Hypothalamus (tissue), 51 donors: ENCODE measurements at places on chromosomes 4 and X.

GRCh38 chr4:8665406-8666360 is 73.1 kb downstream of the CPZ start:
- DNase-seq = no peak

GRCh38 chrX:140440876-140441275 is 64.0 kb downstream of the SOX3 start:
- DNase-seq = no peak

GRCh38 chr4:125155251-125155650 is 159.5 kb upstream of the FAT4 start:
- no peak for DNase-seq

DNA sequence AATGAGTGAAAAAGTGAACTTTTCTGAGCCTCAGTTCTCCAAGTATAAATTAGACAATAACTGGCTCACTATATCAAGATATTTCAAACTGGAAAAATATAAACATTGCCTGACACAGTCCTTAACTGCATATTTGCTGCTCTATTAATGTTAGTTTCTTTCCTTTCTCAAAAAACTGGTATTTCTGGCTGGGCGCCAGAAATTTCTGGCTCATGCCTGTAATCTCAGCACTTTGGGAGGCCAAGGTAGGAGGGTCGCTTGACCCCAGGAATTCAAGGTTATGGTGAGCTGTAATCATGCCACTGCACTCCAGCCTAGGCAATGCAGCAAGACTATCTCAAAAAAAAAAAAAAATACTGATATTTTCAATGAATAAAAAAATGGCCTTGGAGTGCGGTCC is 227.0 kb downstream of the MAGEB17 start:
- no peak for DNase-seq

DNA sequence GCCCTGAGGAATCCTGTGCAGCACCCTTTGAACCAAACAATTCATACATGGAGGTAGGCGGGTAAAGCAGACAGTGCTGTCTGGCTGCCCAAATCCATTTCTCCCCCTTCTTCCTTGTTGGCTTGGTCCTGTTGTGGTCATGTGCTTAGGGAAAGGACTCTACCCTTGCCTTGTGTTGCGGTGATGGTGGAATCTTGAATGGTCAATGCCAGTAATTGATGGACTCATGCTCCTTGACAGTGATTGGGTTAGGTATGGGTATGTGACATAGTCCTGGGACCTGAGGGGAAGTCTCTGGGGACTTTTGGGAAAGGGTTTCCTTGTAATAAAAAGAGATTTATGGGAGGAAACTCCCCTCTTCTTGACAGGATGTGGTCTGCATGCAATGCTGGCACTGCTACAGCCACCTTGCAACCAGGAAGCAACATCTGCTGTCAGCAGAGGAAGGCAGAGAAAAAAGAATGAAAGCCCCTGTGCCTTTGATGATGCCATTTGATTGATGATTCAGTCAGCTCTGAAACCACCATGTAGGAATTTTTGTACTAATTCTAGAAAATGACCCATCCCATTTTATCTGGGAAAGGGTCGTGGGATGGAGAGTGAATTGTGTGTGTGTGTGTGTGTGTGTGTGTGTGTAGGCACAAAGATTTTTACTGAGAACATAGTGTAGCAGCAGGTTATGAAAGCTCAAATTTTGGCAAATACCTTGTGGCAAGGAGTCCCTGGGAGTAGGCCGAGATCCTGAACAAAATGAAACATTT is 30.0 kb upstream of the HUWE1 start:
- DNase-seq = no peak

DNA sequence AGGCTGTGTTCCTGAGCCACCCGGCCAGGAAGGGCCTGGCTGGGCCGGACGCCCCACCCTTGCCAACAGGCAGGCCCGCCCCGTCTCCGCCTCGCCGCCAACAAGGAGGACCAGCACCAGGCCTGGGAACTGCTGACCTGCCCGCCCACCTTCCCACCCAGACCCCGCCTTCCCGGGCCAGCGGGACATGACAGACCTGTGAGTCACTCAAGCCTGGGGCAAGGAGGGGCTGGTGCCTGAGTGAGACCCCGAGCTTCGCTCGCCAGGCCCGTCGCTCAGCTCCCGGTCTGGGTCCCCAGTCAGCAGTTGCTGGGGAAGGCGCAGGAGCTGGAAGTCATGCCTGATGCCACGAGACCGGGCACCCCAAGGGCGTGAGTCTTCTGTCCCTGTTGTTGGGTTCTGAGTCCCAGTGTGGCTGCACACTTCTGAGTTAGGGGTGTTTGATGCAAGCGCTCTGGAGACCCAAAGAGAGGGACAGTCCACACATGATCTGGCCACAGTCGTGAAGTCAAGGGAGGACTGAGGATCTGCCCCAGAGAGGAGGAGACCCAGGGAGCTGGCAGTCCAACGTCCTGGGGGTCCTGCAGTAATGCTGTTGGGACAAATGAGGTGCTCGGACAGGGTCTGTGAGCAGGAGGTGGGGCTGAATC is at the start of gene DNASE1L1:
Gene DNASE1L1 (minus strand): TSS at position 33 of the 650 bp plus-strand sequence. CDS start 3,686 bp downstream, outside the sequence.
- no peak for DNase-seq

DNA sequence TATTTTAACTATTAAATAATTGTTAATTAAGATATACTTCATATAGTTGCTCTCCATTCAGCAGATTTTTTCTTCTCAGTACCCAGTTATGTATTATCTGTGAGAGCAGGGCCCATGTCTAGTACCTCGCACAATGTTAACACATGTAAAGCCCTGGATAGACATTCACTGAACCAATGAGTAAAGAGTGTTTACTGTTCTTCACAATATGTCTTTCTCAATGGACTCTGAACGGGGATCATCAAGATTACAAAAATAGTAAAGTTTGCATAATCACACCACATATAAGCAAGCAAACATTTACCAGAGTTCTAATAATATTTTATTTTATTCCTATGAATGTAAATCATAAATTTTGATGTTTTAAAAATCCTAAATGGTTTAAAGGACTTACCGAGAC is 47.1 kb downstream of the FBXO8 start:
- no peak for DNase-seq

GRCh38 chr4:152087335-152087734 is 326.5 kb upstream of the GATB start:
- DNase-seq = no peak

- no peak for DNase-seq
These were observed 79.9 kb upstream of the ATOH1 start for GRCh38 chr4:93748373-93749291.

DNA sequence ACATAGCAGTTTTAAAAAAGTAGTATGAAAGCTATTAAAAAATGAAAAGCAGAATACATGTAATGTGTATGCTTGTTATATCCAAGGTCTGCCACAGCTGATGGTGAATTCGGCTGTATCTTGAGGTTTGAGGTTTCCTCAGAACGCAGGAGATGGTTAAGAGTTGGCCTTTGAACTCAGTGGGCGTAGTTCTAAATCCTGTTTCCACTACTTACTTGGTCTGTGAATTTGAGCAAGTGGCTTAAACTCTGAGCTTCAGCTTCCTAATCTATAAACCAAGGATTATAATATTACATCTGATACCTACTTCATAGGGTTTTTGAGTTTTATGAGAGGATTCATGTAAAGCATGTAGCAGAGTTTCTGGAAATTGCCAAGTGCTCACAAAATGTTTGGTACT is 125.2 kb downstream of the STIM2 start:
- DNase-seq = no peak

DNA sequence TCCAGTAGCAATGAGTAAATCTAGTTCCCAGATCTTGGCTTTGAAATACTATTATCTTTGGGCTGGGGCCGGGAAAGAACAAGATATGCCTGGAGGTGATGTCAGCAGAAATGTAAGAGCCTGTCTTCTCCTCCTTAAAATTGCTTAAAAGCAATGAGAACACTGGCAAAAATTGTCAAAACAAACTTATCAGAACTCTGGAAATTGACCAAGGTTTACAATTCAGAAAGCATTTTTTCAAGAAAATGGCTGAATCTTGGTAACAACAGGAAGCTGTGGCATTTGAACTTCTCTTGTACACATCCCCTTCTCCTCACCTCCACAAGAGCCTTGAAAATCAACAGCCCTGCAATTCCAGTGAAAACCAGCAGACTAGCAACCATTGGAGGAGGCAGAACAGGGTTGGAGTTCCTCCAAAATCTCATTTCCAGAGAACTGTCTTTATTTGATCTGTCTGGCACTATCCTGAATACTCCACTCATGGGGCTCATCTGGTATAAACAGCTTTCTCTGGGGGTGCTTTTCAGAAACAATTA is 13.5 kb downstream of the TIMP1 start:
- DNase-seq = no peak

GRCh38 chrX:20265726-20266681 is 705 bp downstream of the RPS6KA3 start:
- DNase-seq = no peak

DNA sequence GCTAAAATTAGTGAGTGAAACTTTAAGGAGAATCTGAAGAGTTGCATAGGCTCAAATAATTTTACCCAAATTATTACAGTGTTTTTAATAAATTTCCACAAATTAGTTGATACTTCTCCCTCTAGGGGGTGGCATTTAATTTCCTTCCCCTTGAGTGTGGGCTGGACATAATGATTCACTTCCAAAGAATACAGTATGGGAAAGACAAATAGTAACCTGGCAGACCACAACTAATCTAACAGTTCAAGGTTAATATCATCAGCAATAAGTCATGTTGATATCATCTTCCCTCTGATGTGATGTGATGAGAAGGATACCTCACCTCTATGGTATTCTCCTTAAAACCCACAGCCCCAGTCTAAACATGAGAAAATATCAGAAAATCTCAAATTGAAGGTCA is 15.5 kb downstream of the PFKFB1 start:
- DNase-seq = no peak

DNA sequence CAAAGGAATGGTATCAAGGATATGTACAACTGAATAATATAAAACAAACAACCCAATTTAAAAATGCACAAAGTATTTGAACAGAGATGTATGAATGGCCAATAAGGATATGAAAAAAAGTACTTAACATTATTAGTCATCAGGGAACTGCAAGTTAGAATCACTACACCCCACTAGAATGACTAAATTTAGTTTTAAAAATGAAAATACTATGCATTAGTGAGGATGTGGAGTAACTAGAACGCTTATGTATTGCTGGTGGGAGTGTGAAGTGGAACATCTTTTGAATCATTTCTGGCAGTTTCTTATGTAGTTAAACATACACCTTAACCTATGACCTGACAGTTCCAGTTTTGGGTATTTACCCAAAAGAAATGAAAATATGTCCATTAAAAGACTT is 13.0 kb upstream of the SLC16A2 start:
- DNase-seq = no peak

- no peak for DNase-seq
These were observed 16.4 kb upstream of the NKRF start for GRCh38 chrX:119622356-119623232.

GRCh38 chr4:150131581-150132228 is 53.5 kb downstream of the DCLK2 start:
- DNase-seq = no peak

DNA sequence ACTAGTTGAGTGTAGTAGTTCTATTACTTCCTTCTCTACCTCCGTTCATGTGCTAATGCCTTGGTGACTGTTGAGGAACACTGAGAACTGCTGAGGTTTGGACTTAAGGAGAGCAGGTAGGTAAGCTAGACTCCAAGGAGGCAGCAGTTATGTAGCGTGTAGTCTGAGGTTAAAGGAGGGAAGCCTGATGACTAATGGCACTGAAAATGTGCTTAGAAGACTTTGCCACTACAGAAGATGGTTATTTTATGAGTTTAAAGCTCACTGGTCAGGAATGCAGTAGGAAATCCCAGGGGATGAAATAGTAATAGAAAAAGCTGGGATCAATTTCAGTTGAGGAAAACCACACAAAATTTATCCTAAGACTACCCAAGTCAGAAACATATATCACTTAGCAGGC is 1077.3 kb downstream of the RAPGEF2 start:
- DNase-seq = no peak

DNA sequence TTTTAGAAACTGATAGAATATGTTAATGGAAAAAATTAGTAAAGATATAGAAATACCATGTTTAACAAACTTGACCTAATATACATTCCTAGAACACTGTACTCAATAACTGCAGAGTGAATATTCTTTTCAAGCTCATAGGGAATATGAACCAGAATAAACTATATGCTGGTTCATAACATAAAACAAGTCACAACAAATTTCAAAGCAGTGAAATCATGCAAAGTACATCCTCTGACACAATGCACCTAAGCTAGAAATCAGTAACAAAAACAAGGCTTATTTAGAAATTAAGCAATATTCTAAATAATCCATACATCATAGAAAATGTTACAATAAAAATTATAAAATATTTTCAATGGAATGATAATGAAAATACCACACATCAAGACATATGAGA is 9.2 kb upstream of the SEPSECS start:
- no peak for DNase-seq

GRCh38 chr4:57971261-57971660 is 861.1 kb upstream of the IGFBP7 start:
- DNase-seq = no peak

- no peak for DNase-seq
These were observed 108.1 kb downstream of the TSPAN7 start for GRCh38 chrX:38669428-38669827.

- no peak for DNase-seq
These were observed 13.7 kb upstream of the AREG start for GRCh38 chr4:74431113-74431826.

GRCh38 chr4:637536-638280 is 12.3 kb downstream of the PDE6B start:
- DNase-seq = no peak

- DNase-seq = no peak
These were observed 99.0 kb downstream of the ARSJ start for GRCh38 chr4:113880240-113881028.

- DNase-seq = no peak
These were observed 3.5 kb downstream of the SLIT2 start for GRCh38 chr4:20255251-20255586.

- DNase-seq = no peak
These were observed 49.2 kb downstream of the CENPVL3 start for GRCh38 chrX:51569561-51569960.

GRCh38 chrX:40314070-40314469 is 216.3 kb upstream of the BCOR start:
- peak; percentile 3 for DNase-seq

- DNase-seq = no peak
These were observed 206.1 kb upstream of the KLF8 start for GRCh38 chrX:56025872-56026571.

- DNase-seq = no peak
These were observed 58.2 kb upstream of the EOLA2 start for GRCh38 chrX:149996515-149996914.

GRCh38 chr4:96652158-96652557 is 812.3 kb downstream of the PDHA2 start:
- DNase-seq = no peak

- no peak for DNase-seq
These were observed 6.6 kb downstream of the PRIMPOL start for GRCh38 chr4:184655889-184656869.

DNA sequence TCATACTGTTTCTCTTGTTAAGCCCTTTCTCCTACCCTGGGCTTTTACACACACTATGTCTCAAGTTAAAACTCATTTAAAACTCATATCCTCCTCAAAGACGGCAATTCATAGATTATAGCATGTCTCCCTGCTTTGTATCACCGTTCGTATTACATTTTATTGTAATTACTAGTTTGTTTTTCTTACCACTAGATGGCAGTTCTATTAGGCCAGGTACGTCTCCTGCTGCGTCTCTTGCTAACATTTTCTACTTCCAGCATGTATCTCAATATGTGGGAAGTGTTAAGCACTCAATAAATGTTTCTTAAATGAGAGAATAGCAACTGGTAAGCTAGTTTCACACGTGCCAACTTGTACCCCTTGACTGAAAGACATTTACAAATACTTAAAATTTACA is 450.3 kb upstream of the PCDH7 start:
- DNase-seq = no peak
